ENCODE measurements at places on chromosomes 13 and 19.

DNA sequence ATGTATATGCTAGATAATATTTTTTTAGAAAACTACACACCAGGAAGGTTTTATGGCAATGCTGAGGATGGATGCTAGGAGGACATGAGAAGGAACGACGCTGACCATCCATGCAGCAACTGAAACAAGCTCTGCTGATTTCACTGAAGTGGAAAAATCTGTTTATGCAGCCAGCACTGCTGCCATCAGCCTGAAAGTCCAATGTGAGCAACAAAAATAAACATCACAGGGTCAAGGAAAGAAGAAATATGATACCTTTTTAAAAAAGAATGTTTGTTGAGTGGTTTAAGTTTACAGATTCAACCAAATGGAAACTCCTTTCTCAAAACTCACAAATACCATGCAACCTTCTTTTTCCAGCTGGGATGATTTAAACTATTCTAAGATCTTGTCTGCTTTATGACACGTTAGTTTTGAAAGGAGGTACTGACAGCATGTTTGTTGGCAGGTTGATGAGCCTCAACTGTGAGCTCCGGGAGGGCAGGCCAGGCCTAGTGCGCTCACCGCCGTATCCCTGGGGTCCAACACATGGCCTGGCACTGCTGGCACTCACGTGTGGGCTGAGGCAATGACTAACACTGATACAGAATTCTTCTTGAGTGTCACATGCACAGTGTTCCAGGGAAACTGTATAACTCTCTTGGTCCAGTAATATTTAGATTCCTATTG, 46.8 kb downstream of the LATS2 start:
- no peak for DNase-seq

DNA sequence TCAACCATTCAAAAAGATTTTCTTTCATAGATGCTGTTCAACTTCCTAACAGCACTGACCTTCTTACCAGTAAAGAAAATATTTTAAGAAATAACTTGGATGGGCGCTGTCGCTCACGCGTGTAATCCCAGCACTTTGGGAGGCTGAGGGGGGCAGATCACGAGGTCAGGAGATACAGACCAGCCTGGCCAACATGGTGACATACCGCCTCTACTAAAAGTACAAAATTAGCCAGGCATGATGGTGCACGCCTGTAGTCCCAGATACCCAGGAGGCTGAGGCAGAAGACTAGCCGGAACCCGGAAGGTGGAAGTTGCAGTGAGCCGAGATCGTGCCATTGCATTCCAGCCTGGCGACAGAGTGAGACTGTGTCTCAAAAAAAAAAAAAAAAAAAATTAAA, 865.7 kb upstream of the SLC10A2 start:
- DNase-seq: no peak

DNA sequence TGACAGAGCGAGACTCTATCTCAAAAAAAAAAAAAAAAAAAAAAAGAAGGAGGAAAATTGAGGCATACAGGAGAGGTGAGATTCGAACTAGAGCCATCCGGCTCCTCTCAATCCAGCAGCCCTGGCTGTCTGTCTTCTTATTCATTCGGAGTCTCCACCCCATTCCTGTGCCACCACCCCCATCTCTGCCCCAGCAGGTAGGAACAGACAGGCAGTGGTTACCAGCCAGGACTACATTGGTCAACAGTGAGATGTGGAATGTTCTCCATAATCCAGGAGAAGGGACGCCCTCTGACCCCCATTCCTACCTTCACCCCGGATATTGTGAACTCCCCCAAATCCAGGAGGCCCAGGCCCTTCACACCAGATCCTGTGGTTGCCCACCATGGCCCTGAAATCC, 6.6 kb upstream of the S1PR2 start:
- DNase-seq: no peak

DNA sequence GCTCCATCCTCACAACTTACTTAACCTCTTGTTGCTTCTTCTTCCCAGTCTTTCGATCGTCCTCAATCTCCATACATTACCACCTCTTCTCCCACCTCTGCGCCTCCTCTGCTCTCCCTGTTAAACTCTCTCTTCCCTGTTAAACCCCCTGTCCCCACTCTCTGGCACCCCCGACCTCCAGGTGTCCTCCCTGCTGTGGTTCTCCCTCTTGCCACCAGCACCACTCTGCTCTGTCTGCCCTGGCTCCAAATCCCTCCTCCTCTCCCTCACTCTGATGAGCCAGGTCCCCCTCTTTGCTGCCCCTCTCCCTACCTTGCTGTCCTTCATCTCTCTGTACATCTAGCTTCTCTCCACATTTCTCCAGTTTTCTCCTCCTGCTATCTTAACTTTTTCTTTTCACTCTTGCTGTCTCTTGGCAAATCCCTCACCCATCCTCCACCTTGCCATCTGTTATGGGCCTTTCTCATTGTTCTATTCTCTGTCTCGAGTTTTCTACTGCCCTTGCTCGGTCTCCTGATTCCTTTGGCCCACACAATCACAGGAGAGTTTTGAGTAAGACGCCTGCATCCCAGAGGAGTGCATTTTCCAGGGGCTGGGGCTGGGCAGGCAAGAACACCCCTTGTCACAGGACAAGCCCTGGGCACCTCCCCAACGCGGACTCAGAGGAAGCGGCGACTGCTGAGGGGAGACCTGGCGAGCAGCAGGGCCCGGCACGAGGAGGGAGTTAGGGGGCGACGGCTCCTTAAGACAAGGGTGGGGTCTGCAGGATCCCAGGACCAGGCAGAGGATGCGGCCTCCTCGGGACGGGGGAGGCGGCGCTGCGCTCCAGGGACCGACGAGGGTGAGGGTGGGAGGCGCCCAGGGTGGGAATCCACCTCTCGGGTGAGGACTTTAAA, 21.4 kb upstream of the ERVV-1 start:
- no peak for DNase-seq

- DNase-seq: no peak
Measured at GRCh38 chr13:30906411-30907051, 460 bp downstream of the MEDAG start.

- no peak for DNase-seq
Measured at GRCh38 chr13:39998166-39998565, 342.7 kb downstream of the COG6 start.

- no peak for DNase-seq
Measured at GRCh38 chr13:98942485-98942884, 35.4 kb downstream of the DOCK9 start.

- DNase-seq: no peak
Measured at GRCh38 chr19:46607448-46607841, 6.3 kb downstream of the CALM3 start.

DNA sequence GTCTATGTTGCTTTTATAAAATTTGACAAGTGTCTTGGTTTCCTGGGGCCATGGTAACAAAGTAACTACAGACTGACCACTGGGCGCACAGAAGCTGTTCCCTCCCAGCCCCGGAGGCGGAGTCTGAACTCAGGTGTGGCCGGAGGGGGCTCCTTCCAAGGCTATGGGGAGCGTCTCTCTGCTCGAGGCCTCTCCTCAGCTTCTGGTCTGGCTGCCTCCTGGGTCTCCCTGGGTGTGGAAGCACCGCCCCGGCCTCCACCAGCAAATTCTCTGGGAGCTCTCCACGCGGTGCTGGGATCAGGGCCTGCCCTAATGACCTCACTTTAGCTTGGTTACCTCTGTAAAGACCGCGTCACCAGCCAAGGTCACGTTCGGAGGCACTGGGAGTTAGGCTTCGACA, 45.7 kb upstream of the F7 start:
- no peak for DNase-seq

GRCh38 chr19:447816-448560, 12.8 kb downstream of the SHC2 start:
- DNase-seq: no peak

Measured in activated CD4-positive, alpha-beta T cell treated with anti-CD3 and anti-CD28 coated beads, Interleukin-2, amount 50 U/mL, for 48 hours (primary cell).